Liver (tissue), 10 donors: ENCODE measurements at places on chromosomes 1 and 21. TPM values are rescaled to one million over a fixed set of nuclear protein-coding genes. Genes with fewer than 3 reads are reported as not detected.
A peak's percentile ranks its signal among the peaks of the same experiment; 100 is the strongest.

The C2CD2 gene
- 6.7 TPM for total RNA-seq

The PMF1 gene
- 41.5 TPM for total RNA-seq

DNA sequence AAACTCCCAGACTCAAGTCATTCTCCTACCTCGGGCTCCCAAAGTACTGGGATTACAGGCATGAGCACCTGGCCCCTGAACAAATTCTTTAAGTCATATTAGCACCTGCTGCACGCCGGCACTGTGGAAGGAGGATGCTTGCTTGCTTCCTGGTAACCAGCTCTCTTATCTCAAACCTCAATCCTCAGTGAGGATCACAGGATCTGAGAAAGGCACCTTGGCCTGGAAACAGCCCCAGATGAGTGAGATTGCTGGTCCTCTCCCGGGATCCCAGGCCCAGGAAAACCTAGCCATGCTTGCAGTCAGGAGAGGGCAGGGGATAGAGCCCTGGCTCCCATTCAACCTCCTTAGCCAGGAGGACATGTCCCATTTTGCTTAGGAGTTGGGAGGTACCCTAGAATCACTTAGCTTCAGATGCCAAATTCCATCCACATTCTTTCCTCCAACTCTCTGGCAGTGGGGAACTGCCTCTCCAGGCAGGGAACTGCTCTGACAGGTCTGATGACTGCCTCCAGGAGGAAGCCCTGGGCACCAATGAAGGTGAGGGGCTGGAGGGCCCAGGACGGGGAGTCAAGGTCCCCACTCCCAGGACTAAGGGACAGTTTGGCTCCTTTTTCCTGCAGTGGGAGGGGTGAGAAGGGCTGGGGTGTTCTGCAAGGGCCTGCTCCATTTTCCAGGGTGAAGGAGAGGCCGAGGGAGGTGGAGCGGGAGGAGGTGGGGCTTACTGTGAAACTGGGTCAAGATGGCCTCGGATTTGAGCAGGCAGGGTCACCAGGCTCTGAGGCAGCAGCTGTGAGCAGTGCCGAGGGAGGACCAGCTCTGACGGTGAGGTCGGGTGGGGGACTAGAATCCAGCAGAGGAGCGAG is 9.5 kb downstream of the GPR37L1 start:
- H3K36me3 ChIP-seq = peaks cover 9% of the 10 kb centered on the region
- H3K4me3 ChIP-seq = no peak overlapping the region
- DNase-seq = no peak
- H3K27me3 ChIP-seq = no peaks in the 10 kb centered on the region
- peak overlapping the region; percentile 25 for H3K27ac ChIP-seq

DNA sequence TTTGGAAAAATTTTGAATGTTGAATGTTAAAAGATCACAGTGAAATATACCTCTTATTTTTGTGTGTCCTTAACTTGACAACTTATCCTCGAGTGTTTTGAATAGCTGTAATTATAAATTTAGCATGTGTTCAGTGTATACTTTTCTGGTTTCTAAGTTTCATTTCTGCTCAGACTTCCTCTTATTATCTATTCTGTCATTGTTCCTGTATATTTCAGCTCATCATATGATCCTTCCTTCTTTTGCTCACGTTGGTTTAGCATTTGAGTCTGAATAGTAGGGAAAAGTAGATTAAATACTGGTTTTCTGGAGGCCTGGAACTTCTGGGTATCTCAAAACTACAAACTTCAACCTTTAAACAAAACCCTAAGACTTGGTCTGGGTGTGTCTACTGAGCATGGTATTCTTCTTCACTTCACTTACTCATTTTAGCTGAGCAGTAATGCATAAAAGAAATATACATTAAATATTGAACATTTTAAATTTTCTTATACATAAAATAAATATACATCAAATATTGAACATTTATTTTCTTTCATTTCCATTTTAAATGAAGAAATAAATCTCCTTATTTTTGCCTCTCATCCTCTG is 3.3 kb upstream of the ATP6V1G3 start:
- DNase-seq = no peak
- H3K27me3 ChIP-seq = peaks cover 2% of the 10 kb centered on the region
- no peak overlapping the region for H3K27ac ChIP-seq
- no peak overlapping the region for H3K4me3 ChIP-seq
- no peaks in the 10 kb centered on the region for H3K4me1 ChIP-seq

- no peak overlapping the region for H3K4me3 ChIP-seq
- no peaks in the 10 kb centered on the region for H3K4me1 ChIP-seq
- H3K27ac ChIP-seq = no peak overlapping the region
- no peak for DNase-seq
- no peaks in the 10 kb centered on the region for H3K36me3 ChIP-seq
Measured at GRCh38 chr1:24254783-24255182, 64.4 kb upstream of the GRHL3 start.

DNA sequence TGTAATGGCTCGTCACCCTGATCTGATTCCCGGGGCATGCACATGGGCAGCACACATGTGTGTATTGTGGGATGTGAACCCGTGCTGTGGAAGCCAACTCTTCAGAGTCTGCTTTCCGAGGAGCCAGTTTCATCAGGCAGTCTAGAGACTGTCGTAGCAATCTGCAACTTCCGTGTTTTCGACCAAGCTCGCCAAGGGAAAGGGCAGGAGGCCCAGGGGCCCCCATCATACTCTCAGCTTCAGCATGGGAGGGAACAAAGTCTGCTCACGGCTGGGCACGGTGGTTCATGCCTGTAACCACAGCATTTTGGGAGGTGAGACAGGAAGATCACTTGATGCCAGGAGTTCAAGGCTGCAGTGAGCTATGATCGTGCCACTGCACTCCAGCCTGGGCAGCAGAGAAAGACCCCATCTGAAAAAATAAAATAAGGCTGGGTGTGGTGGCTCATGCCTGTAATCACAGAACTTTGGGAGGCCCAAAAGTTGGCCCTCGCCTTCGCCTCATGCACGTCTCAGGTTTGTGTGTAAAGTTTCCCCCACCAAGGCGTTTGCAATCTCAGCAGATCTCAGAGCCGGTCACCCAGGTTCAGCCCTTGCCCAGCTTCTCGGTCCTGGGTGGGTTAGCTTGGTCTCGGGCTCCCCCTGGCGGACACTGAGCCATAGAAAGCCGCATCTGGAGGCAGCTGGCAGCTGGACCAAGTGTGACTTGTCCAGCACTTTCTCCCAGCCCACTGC is 48.5 kb upstream of the SLC25A33 start:
- no peaks in the 10 kb centered on the region for H3K36me3 ChIP-seq
- no peaks in the 10 kb centered on the region for H3K27me3 ChIP-seq
- DNase-seq = peak; percentile 91
- peaks cover 4% of the 10 kb centered on the region for H3K4me1 ChIP-seq
- no peak overlapping the region for H3K27ac ChIP-seq

- no peak for DNase-seq
- H3K4me1 ChIP-seq = no peaks in the 10 kb centered on the region
- H3K36me3 ChIP-seq = no peaks in the 10 kb centered on the region
- no peaks in the 10 kb centered on the region for H3K27me3 ChIP-seq
- no peak overlapping the region for H3K4me3 ChIP-seq
Measured at GRCh38 chr21:38639571-38640354, 141.5 kb upstream of the ERG start.
